Nucleus accumbens (tissue), 56 donors: ENCODE measurements at places on chromosomes 2 and 18.

- no peak for DNase-seq
These were observed 559.5 kb downstream of the SOCS6 start for GRCh38 chr18:70848329-70848728.

DNA sequence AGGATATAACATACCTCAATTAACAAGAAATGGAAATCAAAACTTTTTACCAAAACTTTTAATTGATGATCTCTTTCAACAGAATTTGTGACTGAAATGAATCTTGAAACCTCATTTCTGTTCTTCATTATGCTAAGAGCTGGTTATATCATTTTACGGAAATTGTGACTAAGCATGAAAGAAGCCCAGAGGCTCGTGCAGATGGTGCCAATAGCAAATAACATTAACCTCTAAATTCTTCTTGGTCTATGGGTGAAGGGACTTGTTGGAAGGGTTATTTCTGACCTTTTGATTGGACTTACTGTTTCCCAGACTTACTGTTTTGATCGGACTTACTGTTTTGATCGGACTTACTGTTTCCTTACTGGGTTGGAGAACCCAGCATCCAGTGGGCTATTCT lies 435.6 kb downstream of the TDRD15 start:
- DNase-seq, result no peak

DNA sequence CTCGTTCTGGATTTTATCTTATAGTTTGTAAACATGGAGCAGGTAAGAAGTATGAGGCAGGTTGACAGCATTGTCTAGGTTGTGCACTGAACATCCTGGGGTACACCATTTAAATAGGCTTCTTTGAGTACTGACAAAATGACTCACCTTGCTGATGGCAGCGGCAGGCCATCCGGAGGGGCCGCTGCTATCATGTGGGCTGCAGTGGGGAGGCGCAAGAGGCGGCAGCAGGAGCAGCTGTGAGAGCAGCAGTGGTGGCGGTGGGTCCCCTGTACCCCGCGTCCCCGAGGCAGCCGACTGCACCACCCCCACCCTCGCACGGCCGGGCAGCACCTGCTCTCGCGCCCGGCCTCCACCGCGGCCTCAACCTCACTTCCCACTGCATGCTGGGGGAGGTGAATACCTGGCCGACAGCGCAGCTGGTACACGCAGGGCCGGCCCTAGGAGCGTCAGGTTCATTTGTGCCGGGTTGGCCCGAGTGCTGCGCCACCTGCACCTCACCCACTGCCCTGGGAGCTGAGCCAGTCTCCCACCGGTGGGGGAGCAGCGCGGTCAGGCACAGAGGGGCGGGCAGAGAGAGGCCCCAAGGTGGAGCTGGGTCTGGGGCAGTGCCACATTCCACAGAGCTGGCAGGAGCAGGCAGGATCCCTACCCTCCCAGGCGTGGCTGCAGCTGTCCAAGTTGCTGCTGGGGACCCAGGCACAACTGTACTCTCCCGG lies 154.5 kb upstream of the RBMS1 start:
- no peak for DNase-seq

- DNase-seq, result no peak
These were observed 22.5 kb downstream of the PIGN start for GRCh38 chr18:62164310-62164709.

DNA sequence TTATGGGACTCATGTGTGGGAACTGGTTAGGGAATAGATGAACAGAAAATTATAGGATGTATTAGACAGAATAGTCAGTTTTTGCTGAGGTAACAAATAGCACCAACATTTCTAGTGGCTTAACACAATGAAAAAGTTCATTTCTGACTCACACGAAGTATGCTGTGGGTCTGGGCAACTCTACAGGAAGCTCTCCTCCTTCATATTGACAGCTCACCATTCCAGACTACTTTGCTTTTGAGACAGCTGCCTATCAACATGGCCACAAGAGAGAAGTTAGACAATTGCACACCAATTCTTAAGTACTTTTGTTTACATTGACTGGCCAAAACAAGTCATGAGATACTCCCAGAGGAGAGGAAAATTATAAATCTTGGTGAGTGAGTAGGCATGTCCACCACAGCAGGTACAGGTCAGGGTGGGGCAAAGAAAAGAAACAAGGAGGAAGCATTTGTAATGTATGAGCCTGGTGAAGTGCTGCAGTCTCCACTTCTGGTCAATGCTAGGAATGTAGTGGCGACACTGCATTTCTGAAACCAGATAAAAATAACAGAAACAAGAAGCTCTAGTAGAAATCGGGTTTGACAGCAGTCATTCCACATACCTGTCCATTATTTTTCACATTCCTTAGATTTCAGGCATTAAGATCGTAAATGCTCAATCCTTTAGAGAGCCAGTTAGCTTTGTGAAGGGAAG lies 141.6 kb downstream of the ICOS start:
- no peak for DNase-seq

DNA sequence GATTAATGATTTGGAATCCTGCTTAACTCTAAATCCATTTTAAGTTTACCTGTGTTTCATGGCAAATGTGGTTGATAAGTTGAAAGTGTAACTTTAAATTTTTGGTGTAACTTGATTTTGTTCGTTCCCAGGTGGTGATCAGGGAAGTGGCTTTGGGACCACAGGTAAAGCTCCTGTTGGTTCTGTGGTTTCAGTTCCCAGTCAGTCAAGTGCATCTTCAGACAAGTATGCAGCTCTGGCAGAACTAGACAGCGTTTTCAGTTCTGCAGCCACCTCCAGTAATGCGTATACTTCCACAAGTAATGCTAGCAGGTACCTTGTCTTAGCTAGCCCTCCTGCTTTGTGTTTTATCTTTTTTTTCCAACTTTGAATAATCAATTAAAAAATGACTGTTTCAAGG lies 62.8 kb downstream of the AGFG1 start:
- DNase-seq, result no peak

DNA sequence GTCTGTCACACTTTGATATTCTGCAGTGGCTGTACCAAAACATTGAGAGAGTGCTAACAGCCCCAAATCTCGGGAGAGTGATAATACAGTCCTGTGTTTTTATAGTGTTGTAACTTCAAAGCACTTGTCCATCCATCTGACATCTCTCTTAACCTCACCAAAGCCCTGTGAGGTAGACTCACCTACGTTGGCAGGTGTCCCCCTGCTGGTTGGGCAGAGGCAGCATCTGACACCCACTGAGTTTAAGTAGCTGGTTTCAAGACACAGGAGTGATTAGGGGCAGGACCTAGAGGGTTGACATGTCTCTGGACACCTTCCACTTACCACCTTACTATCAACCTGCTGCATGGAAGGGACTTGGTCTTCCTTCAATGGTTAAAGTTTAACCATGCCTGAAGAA lies 22.9 kb downstream of the COLEC12 start:
- DNase-seq, result no peak

DNA sequence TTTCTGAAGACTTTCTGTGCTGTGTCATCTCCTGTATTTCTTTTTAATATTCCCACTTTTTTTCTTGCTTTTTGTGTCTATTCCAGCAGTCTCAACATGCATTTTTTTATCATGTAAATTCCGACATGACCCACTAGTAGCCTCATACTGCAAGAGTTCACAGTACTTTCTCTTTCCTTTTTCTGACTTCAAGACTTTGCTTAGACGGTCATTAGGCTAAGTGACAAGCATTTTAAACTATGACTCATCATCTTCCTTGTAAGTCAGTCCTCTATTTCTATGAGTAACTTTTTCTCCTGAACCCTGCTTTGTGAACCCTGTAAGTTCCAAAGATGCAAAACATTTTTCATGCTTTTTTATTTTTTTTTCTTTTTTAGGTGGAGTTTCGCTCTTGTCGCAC lies 381.2 kb downstream of the TXNL1 start:
- no peak for DNase-seq

GRCh38 chr2:118264232-118264990 lies 176.1 kb downstream of the INSIG2 start:
- DNase-seq, result no peak

DNA sequence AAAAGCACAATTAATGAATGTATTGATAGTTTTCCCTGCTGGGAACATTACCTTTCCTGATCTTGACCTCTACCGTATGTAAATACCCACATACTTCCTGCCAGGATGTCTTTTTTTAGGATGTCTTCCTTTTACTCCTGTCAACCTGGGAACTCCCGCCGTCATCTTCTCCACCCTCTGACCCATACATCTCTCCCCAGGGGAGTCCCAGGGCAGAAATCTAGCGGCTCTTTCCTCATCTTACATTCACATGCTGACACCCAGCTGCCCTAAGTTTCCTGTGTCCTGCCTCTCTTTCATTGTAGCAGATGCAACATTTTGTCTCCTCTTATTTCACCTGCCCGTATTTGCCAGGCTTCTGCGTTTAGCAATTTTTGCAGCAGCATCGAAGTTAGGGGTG lies 107.8 kb downstream of the CRIM1 start:
- DNase-seq, result no peak

- DNase-seq, result no peak
These were observed 502.9 kb upstream of the ZEB2 start for GRCh38 chr2:145022666-145023333.

- DNase-seq, result no peak
These were observed 120.8 kb downstream of the GAREM1 start for GRCh38 chr18:32349728-32350395.

- DNase-seq, result no peak
These were observed 372.5 kb upstream of the SYT4 start for GRCh38 chr18:43649649-43650357.

DNA sequence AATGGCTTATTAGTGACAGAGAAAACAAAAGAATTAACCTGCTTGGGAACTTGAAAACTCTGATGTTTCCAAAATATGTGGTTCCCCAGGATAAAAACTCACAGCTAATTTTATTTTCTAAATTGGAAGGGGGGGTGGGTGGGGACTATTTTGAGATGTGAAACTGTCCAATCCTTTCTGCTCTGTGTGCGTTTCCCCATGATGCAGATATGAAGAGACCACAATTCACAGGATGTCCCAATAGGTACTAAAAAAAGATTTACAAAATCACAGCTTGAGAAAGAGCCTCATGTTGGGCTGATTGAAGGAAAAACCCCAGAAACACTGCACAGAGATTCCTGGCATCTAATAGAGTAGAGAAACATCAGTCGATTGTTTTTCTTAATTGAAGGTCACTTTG lies 273.2 kb downstream of the ARHGAP15 start:
- DNase-seq, result no peak

GRCh38 chr18:63970809-63971205 lies 926 bp downstream of the SERPINB8 start:
- DNase-seq, result no peak

DNA sequence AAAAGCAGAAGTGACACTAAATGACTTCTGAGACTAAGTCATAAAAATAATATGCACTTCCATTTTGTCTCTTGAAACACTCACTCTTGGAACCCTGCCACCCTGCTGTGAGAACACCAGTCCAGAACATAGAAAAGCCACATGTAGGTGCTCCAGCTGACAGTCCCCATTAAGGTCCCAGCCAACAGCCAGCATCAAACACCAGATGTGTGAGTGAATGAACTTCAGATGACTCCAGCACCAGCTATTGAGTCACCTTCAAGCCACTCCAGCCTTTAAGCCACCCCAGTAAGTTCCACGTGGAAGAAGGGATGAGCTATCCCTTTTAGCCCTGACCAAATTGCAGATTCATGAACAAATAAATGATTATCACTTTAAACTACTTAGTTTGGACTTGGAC lies 31.5 kb upstream of the LGALSL start:
- DNase-seq, result no peak

- no peak for DNase-seq
These were observed 103.8 kb upstream of the CCDC150 start for GRCh38 chr2:196535742-196536141.

DNA sequence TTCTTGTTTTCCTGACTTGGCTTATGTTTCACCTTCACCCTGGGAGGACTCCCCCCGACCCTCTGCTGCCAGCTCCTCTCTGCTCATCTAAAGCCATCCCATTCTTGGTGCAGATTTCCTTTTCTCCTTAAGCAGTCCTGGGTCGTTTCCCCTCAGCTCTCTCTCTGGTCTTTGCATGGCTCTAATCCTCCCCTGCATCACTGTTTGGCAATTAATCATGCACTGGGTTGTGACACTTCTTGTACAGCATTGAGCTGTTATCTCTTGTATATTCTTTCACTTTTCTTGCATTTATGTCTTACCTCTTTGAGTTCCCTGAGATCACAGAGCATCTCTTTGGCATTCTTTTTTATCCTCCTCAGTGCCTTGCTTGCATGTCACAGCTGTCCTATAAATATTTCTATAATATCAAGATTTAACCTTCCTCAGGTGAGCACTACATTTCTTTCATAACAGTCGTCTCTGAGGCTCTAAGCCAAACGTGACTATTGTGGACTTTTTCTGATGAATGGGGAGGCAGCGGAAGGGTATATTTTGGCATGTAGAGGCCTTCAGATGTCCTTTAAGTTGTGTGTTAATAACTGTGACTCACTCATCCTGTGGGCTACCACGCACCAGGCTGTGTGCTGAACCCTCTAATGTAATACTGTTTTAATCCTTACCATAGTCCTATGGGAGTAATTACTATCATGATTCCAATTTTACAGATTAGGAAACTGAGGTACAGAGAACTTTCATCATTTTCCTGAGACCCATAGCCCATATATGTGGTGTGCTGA lies 507.5 kb downstream of the SLC4A3 start:
- no peak for DNase-seq

GRCh38 chr2:112600634-112601033 lies 16.2 kb downstream of the CHCHD5 start:
- DNase-seq, result no peak

GRCh38 chr2:172712251-172712650 lies 23.4 kb upstream of the RAPGEF4 start:
- no peak for DNase-seq

DNA sequence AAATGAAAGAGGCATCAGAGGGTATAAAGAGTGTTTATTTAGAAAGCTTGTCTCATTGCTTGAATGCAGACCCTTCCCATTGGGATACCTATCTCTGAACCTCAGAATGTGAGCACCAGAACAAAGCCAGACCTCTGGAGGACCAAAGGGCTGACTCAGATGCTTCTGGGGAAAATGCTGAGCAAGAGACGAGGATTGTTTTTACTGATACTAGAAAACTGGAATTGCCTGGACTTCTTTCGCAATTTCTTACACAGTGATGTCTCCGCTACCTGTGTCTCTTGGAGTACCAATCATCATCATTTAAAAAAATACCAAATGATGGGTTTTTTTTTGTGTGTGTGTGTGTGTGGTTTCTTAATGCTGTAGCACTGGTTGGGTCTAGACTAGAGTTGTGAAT lies 55.6 kb upstream of the CCDC85A start:
- no peak for DNase-seq

- no peak for DNase-seq
These were observed 958.8 kb upstream of the NRXN1 start for GRCh38 chr2:51990684-51991083.

DNA sequence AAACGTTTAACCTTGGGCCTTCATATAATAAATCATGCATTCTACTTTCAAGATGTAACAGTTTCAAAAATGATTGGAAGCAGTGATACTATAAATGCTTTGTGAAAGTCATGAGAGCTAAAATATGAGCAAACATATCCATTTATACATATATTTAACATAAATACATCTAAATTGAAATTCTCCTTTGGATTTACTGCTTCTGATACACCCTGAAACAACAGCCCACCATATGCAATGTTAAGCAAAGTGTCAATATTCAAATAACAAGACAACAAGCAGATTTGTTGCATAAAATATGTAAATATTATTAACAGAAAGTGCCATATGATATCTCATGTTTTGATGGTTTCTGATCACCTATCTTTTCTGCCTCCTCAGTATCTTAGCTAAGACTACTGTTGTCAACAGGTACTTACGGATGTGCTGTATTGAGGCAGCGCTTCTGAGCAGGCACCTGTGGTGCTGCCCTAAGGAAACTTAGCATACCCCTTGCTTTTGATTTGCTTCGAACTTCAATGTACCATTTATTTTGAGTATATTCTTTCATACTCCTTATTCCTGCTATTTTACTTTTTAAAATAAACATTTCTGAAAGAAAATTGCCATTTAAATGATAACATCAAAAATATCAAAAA lies 6.1 kb downstream of the FIGN start:
- no peak for DNase-seq
